ENCODE measurements at places on chromosomes 16 and 17. TPM values are rescaled to one million over a fixed set of nuclear protein-coding genes. Genes with fewer than 3 reads are reported as not detected.

- no peak for DNase-seq
These were observed 94.6 kb downstream of the EMP2 start for GRCh38 chr16:10485698-10486382.

GRCh38 chr16:10121897-10122425, 60.3 kb downstream of the GRIN2A start:
- no peak for DNase-seq

GRCh38 chr17:78315355-78316114, 44.3 kb downstream of the SOCS3 start:
- DNase-seq: peak; percentile 62

Gene RBFOX1
- total RNA-seq: not detected

Gene CPNE7
- 10.9 TPM for total RNA-seq
